Suppressor macrophage treated with lipopolysaccharide for 1 hour (primary cell): ENCODE measurements at places on chromosomes 2 and 18.

GRCh38 chr18:54479365-54479764 lies 111.7 kb upstream of the DYNAP start:
- no peak for DNase-seq

GRCh38 chr2:127128445-127128904 lies 21.5 kb upstream of the BIN1 start:
- no peak for DNase-seq

DNA sequence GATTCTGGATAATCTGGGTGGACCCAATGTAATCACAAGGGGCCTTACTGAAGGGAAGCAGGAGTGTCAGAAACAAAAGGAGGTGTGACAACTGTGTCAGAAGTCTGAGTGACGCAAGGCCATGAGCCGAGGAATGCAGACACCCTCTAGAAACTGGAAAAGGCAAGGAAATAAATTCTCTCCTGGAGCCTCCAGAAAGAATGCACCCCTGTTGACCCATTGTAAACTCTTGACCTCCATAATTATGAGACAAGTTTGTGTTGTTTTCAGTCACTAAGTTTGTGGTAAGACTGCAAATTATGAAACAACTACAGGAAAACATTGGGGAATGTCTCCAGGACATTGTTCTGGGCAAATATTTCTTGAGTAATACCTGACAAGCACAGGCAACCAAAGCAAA lies 47.3 kb upstream of the B3GNT7 start:
- DNase-seq: peak; percentile 38

DNA sequence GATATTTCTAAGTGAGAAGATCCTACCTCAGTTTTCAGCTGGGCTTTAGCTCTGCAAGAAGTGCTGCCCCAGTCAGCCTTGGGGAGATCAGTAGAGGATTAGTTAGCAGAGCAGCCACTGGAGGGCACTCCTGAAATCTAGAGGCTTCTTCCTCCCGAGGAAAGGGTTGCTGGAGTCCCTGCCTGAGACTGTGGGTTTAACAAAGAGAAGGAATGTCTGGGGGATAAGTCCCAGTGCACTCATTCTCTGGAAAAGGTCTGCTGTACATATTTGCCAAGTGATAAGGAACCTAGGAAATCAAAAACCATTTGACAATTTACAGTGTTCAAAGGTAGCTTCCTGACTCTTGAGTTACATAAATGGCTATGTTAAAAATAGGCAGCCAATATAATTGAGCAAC lies 207.2 kb downstream of the SLC8A1 start:
- peak; percentile 70 for DNase-seq

DNA sequence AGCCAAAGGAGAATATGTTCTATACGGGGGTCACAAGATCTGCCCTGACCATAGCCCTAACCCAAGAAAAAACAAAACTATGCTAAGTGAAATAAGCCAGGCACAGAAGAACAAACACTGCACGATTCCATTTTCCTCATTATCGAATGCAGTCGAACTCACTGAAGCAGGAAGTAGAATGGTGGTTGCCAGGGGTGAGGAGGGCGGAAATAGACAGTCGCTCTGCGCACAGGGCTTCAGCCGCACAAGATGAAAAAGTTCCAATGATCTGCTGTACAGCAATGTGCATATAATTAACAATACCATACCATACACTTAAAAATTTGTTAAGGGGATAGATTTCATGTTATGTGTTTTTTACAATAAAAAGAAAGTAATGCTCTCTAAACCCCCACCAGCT lies 257.7 kb downstream of the TXNL1 start:
- DNase-seq: no peak

GRCh38 chr2:205032093-205032551 lies 486.8 kb downstream of the PARD3B start:
- DNase-seq: no peak

GRCh38 chr2:235669983-235670962 lies 176.4 kb downstream of the AGAP1 start:
- DNase-seq: peak; percentile 2

DNA sequence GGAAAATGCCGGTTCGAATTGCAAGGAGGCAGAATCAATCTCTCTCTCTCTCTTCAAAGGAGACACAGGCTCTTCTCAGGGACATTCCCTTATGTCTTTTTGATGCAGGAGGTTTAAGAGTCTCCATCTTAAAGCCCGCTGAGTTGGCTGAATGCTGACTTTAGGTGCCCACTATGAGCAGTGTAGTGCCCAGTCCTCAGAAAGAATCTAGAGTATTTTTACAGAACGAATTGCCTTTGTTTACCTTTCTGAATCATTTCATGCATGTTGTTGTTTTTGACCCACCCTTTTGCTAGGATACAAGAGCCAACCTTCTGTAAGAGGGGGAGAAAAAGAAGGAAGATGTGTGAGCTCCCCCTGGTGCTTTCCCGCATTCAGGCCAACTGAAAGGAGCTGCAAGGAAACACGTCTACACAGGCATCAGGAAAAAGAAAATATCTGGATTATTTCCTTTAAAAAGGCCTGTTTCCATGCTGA lies 193.5 kb upstream of the TCF4 start:
- DNase-seq: peak; percentile 34

- DNase-seq: no peak
These were observed 49.6 kb downstream of the MYO3B start for GRCh38 chr2:170227507-170227947.

DNA sequence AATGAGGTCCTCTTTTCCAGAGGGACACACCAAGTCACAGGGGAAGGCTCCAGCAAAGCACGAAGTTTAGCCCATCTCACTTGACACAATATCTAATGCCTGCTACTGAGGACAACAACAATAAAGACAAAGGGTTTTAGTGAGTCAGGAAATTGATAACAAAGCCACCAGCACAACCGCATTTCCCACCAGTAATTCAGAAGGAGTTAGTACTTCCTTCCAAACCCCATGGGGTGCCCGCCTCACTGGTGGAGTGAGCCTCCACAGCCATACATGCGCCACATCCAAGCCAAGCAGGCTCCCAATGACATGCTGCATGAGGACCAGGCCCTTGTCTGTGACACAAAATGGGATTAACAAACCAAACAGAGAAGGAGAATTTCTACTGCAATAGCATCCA lies 40.1 kb downstream of the MRPL35 start:
- DNase-seq: no peak

GRCh38 chr2:17517481-17518211 lies 594 bp downstream of the RAD51AP2 start:
- no peak for DNase-seq

DNA sequence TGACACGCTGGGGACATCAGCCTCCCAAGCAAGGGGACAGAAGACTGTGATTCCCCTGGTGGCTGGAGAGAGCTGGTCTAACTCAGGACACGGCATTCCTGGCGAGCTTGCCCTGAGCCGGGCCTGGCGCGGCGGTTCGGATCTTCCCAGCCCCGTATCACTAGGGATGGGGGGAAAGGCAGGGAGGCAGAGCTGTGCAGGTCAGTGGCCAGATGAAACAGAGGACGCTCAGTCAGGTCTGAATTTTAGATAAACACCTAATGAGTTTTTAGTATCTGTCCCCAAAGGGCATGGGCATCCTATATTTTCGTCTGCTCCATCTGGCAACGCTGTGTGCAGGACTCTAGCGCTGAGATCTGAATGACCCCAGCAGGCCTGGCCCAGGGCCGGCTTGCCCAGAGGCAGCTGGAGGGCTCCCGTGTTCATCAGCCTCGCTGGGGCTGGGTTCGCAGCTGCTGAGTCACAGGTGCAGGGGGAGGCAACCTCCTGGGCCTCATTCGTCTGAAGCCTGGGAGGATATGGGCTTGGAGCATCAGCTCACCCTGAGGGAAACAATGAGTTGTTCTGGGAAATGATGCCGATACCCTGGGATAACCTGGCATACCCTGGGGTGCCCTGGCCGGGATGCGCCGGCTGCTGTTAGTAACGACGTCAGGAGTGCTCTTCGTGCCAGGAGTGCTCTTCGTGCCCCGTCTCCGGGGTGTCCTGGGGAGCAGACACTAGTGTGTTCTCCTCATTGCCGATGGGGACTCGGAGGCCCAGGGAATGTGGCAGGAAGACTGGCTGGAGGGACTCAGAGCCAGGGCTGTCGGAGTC lies 48.1 kb upstream of the HPCAL1 start:
- DNase-seq: no peak

DNA sequence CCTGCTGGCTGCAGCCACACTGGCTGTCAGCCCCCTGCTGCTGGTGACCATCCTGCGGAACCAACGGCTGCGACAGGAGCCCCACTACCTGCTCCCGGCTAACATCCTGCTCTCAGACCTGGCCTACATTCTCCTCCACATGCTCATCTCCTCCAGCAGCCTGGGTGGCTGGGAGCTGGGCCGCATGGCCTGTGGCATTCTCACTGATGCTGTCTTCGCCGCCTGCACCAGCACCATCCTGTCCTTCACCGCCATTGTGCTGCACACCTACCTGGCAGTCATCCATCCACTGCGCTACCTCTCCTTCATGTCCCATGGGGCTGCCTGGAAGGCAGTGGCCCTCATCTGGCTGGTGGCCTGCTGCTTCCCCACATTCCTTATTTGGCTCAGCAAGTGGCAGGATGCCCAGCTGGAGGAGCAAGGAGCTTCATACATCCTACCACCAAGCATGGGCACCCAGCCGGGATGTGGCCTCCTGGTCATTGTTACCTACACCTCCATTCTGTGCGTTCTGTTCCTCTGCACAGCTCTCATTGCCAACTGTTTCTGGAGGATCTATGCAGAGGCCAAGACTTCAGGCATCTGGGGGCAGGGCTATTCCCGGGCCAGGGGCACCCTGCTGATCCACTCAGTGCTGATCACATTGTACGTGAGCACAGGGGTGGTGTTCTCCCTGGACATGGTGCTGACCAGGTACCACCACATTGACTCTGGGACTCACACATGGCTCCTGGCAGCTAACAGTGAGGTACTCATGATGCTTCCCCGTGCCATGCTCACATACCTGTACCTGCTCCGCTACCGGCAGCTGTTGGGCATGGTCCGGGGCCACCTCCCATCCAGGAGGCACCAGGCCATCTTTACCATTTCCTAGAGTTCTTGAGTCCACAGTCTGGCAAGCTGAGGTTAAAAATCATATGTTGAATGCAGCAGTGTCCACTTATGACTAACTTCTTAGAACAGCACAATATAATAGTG lies 741 bp downstream of the GPR148 start:
- no peak for DNase-seq

- no peak for DNase-seq
These were observed 78.3 kb upstream of the PAX8 start for GRCh38 chr2:113357071-113357470.

- no peak for DNase-seq
These were observed 35.2 kb upstream of the PKDCC start for GRCh38 chr2:42012651-42013050.

DNA sequence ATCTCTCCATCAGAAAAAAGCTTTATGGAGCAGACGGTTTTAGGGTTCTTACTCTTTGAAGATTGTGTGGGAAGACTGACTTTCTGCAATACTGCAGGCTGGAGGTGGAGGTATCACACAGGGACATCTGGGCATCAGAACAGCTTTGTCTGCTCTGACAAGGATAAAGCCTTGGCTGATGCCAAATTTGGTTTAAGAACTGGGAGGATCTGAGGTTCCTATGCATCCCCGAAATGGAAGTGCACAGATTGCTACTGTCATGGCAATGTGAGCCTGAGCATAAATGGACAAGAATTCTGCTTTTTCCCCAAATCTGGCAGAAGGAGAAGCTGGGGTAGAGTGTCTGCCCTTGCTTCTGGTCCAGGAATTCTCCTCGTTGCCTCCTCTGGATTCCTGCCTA lies 424.3 kb downstream of the SLC4A3 start:
- DNase-seq: no peak

- DNase-seq: no peak
These were observed 33.1 kb downstream of the DNMT3A start for GRCh38 chr2:25308599-25308998.

DNA sequence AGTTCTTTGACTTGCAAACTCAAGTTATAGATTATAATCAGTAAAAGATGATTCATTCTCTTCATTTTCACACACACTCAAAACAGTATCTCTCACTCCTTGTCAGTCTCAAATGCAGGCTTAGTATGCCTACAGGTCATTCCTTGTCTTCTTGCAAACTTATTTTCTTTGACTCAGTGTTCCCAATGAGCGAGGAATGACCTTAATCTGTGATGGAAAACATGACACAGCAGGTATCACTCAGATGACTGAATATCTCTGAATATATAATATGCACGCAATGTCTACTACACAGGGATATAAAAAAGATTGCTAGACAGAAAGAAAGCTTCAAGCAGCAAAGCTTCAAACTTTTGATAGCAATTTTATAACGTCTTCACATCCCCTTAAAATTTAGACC lies 127.8 kb upstream of the RGPD4 start:
- DNase-seq: no peak

- no peak for DNase-seq
These were observed 297.4 kb upstream of the GCFC2 start for GRCh38 chr2:76008001-76008702.

- no peak for DNase-seq
These were observed 181.8 kb downstream of the SNTG2 start for GRCh38 chr2:1132328-1132969.

DNA sequence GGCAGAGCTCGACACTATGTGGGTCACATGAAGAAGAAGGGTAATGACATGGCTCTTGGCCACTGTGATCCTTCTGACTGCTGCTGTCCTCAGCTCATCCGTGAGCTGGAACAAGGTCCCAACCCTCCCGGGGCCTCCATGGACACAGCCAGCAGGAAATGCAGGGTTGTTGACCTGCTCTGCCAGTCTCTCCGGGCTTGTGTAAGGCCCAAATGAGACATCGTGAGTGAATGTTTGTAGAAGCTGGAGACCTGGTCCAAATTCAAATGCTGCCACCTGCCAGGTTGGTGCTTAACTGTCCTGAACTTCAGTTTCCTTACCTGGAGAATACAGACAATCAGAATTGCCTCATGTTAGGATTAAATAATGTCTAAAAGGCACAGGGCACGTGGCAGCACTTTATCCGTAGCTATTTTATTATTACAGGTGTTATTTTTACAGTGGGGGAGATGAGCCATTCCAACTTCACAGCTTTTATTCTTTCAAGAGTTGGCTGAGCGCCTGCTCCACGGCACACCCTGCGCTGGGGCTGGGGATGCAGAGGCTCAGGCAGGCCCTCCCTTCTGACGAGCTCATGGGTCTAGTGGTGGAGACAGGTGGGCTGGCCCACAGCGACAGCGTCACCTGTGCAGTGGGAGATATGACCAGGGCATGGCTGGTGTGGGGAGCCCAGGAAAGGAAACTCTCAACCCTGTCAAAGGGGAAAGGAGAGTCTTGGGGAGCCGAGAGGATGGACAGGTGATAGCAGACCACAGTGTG lies 15.1 kb downstream of the ARHGEF4 start:
- DNase-seq: no peak

GRCh38 chr2:112033600-112033999 lies 21.5 kb upstream of the TMEM87B start:
- DNase-seq: peak; percentile 68

- DNase-seq: peak; percentile 75
These were observed 55.2 kb upstream of the COBLL1 start for GRCh38 chr2:164896634-164897355.
